Mesenteric fat pad (tissue), 1 donor: ENCODE measurements at places on chromosomes 16 and 17. TPM values are rescaled to one million over a fixed set of nuclear protein-coding genes. Genes with fewer than 3 reads are reported as not detected.

- no peak for DNase-seq
Observed at GRCh38 chr16:3068487-3068886, 3.0 kb downstream of the IL32 start.

DNA sequence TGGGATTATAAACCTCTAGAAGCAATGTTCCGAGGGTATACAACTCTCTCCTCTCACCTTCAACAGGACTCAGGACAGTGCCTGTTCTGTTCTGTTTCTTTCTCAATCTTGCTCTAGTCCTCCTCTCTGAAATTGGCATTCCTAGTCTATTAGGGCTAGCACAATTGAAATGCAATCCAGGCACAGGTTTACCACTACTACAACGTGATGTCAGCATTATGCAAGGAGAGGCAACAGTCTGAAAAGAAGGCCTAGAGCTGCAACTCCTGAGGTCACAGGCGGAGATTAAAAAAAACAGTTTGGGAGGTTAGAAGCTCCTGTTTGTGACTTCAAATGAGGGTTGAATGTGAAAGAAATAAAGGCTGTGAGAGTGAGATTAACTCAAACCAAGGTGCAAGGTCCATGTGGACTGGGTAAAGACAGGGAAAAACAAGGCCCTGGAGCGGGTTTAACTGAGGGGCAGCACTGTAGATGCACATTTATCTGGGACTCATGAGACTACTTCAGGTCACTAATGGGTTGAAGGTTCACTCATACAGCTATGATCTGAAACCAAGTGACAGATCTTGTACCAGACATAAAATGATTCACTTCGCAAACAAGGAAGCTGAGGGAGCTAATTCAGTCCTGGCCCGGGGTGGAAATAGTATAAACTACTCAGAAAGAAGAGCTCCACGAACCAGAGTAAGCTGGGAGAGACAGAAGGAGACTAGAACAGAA, 16.8 kb downstream of the AMFR start:
- DNase-seq: no peak

GRCh38 chr17:41334385-41335305, 16.0 kb downstream of the KRT33A start:
- no peak for DNase-seq

GRCh38 chr16:83453977-83454376, 353.8 kb upstream of the HSBP1 start:
- DNase-seq: no peak

DNA sequence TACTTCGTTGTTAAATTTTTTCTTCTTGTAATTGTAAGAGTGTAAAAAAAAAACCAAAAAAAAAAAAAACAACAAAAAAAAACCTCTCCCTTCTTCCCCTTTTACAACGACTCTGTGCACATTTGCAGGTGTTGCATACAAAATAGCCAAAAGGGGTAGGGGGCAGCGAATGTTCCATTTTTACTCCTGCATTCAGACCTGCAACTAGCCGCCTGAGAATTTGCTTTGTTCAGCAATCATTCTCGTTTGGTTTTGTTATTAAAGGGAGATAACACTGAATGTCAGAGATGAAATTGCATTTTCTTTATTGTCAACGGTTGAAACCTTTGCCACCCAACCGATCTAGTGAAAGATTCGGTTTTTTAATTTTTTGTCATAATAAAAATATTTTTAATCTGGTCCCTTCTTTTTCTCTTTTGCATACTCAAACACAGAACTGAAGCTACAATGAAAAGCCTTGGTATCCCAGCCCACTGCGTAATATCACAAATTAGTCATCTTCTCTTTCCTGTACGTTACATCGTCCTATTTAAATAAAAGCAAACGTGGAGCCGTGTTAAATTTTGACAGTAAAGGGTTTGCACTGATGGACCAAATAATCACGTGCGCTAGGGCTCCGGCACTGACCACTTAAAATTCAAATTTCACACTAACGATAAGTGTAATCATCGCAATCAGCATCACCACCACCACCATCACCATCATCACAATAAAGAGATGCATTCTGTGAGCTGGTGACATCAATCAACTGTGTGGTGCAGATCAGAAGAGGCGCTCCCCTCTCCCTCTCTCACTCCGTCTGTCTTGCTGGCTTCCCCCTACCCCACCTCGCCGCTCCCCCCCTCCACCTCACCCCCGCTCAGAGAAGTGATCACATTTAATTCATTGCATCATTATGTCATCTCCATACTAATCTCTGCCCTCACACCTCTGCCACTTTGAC, 406.2 kb upstream of the PSMD7 start:
- DNase-seq: no peak

DNA sequence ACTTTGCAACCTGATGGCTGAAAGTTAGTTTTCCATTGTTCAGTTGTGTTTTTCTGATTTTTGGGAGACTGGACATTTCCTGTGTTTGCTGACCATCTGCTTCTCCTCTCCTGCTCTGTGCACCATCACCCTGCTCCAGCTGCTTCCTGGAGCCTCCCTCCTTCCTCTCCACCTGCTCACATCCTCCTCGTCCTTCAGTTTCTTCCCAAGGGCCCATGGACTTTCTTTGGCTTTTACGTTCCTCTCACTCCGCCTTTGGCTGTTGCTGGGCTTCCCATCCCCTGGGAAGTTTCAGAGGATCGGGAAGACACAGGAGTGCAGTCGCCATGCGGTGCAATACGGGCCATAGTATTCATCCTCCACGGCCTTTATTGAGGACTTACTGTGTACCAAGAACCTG, 61.6 kb downstream of the TNFRSF13B start:
- peak; percentile 14 for DNase-seq

DNA sequence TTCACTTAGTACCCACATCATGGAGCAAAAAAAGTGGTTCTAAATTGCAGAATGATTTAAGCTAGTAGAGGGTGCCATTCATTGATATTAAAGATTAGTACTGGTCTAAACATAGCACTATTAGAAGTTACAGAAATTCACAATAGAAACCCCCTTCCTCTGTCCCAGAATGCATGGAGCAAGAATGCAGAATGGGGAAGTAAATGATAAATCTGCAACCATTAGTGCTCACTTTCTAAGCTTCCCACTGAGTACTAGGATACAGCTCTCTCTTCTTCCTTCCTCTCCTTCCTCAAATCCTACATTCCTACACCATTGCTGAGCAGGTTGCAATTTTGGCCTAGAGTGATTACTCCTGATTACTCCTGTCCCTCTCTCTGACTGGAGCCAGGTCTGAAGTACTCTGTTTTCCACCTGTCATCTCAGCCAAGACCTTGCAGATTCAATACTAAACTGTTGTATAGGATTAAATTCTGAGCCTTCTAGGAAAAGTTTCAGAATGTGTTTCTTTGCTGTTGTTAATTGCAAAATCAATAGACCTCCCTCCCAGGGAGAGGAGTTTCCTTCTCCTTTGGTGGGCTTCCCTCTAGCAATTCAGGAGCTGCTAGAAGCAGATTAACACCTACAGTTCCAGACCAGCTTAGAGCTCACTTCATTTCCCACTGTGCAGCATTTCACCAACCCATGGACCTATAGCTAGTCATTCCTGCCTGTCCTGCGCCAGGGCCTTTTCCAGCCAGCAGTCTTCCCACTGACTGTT, 165.5 kb upstream of the TBX2 start:
- no peak for DNase-seq

GRCh38 chr17:38429476-38430100, 1.3 kb downstream of the ARHGAP23 start:
- DNase-seq: no peak

DNA sequence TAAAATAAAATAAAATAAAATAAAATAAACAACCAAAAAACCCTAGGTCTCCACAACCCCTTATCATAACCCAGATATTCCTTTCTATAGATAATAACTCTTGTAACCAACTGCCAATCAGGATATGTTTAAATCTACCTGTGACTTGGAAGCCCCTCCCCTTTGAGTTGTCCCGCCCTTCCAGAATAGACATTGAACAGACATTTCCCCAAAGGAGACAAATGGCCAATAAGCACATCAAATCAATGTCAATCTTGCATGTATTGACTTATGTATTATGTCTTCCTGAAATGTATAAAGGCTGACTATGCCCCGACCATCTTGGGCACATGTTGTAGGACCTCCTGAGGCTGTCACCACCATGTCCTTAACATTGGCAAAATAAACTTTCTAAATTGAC, 1.5 kb upstream of the MAPK7 start:
- DNase-seq: no peak

DNA sequence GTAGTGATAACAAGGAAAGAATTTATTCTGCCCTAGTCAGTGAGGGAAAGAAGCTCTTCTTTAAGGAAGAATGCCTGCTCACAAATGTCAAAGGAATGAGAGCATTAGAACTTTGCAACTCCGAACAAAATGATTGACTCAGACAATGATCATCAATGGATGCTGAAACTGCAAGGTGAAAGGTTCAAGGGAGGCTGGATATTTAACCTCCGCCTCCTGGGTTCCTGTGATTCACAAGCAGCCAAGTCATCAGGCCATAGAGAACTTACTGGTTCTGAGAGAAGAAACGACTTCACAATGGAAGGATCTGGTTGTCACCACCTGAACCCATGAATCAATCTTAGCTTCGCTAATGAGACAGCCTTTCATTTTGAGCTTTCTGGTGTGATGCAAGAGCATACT, 16.0 kb upstream of the SCNN1B start:
- no peak for DNase-seq

DNA sequence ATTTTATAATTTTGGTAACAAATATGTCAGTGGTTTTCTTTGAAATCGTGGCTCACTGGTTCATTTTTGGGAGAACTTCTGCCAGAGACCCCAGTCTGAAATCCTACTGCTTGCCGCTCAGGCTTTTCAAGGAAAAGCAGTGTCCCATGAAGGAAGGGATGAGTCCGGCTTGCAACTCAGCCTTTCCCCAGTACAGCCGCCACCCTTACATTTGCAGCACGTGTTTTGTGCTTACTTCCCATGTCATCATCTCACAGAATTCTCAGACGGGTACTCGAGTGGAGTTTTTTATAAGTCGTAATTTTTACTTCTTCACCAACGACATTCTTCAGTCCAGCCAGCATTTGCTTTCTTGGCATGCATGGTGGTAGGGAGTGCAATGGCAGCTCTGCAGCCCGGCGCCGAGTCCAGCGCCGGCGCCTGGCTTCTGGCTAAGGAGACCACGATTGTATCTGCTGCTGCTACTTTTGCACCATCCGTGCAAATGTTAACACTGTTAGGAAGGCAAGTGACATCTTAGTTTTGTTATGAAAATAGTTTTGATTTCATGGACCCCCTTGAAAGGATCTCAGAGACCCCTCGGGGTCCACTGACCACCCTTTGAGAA, 111.0 kb downstream of the AMFR start:
- no peak for DNase-seq

Gene SHISA9
- total RNA-seq: not detected

Gene CDRT4
- total RNA-seq: 2.8 TPM
